SJSA1 (cell line): ENCODE measurements at places on chromosomes 4 and X.
A peak's percentile ranks its signal among the peaks of the same experiment; 100 is the strongest.

DNA sequence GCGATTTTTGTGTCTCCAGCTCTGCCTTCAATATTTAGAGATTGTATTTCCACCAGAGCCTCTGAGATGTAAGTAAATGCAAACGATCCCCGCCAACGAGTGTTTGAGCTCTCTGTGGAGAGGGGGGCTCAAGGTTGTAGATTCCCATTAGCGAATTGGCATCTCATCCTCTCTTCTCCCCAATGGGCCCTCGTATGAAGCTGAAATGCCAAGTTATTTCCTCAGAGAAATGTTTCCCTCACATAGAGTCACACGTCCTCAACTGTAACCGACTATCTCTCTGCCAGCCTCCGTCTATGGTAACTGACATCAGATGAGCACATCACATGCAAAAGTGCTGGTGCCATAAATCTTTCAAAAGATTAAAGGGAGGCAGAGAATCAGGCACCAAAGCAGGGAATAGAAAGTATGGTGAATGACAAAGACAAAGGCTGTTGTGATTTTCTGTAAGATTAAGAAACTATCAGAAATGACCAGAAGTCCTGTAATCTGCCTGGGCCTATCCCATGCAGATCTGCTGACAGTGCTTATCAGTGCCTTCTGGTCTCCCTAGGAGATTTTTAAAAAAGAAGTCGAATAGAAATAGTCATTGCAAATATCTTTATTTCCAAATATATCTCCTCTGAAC is 157.1 kb downstream of the PDGFRA start:
- DNase-seq: no peak

GRCh38 chrX:14865201-14865600 is 7.7 kb downstream of the FANCB start:
- no peak for DNase-seq

DNA sequence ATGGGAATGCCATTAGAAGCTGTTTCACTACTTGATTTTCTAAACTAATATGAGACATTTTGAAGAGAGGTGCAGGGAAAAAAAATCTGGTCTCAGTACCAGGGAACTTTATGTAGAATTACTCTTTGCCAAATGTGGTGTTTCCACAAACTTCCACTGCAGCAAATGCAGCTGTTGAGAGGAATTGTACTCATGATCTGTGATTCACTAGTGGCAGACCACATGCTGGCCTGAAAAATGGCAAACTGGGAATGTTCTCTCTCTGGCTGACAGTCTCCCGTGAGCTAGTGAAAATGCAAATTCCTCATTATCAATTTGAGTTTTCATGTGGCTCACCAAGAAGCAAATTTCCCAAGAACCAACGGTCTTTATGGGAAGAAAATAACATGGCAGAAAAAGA is 37.8 kb upstream of the GPR101 start:
- no peak for DNase-seq

GRCh38 chrX:12890467-12890866 is 16.0 kb upstream of the TLR8 start:
- DNase-seq: no peak

DNA sequence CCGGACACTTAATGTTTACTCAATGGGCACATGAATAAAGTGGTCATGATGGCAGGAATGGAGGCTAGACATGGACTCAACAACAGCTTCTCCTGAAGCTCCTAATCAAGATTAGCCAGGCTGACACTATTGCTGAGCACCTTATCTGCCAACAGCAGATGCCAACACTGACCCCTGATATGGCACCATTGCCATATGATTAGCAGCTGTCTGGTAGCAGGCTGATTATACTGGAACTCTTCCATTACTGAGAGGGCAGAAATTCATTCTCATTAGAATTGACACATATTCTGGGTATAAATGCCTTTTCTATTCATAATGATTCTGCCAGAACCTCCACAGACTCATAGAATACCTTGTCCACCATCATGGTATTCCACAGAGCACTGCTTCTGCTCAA is 18.4 kb upstream of the AFF1 start:
- DNase-seq: no peak

DNA sequence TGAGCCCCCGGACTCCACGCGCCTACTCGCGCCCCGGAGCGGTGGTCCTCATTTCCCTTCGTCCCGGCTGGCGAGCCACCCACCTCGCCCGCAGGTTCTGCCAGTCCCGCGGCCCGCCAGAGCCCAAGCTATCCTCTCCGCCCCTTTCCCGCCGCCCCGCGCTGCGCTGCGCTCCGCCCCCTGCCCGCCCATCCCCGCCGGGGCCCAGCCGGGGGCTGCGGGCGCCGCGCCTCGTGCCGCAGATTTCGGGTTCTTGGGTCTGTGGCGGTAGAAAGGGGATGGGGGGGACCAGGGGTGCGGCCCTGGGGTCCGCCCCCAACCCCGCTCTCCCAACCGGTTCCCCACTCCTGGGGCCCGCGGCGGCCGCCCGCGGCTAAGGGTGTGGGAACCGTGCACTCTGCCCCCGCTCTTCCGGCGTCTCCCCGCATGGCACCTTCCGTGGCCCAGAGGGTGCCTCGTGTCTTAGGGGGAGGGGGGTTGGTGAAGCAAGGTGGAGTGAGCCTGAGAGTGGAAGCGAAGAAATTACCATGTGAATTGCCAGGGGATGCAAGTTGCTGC is 650.8 kb upstream of the DIPK2B start:
- DNase-seq: peak; percentile 45

- DNase-seq: no peak
These were observed 178.6 kb downstream of the ADAMTS3 start for GRCh38 chr4:72390409-72390808.

GRCh38 chr4:93501946-93502345 is 326.6 kb upstream of the ATOH1 start:
- no peak for DNase-seq

DNA sequence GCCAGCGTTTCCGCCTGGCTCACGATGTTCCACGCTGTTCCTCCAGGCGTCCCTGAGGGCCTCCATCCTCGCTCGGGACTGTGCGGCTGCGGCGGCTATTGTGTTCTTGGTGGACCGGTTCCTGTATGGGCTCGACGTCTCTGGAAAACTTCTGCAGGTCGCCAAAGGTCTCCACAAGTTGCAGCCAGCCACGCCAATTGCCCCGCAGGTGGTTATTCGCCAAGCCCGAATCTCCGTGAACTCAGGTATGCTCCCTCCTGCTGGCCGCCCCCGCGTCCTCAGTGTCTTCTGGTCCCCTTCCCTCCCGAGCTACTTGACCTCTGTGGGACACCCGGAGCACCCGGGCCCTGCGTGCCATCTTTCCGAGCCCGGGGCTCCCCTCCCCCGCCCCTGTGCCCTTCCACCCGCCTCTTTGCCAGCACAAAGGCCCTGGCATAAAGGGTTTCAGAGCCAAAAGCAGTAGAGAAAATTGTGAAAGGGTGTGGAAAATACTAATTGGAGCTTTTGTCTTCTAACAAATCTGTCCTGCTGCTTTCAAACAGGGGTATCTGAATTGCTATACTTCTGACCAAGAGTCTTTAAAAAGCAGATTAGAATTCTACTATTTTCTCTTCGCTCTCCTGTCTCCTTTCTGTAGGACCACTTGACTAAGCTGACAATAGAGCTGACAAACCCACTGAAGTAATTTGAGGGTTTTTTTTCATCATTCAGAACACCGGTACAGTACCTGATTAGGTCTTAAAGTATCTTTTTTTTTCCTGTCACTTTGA is 104.0 kb downstream of the NEUROG2 start:
- no peak for DNase-seq

DNA sequence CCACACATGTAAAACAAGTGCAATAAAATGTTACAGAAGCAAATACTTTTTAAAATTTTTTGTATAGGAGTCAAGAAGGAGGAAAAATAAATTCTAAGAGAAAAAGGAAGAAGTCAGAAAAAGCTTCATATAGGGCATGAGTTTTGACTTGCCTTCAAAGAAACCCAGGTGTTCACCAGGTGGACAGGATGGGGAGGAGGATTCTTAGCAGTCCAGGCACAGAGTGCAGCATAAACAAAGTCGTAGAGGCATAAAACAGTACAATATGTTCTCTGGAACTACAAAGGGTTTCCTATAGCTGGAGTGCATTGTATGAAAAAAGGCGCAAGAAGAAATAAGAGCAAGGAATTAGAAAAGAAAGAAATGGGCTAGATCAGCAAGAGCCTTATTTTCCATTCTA is 1.9 kb upstream of the SCFD2 start:
- DNase-seq: no peak

GRCh38 chr4:68962868-68963267 is 11.3 kb upstream of the UGT2A3 start:
- DNase-seq: no peak

DNA sequence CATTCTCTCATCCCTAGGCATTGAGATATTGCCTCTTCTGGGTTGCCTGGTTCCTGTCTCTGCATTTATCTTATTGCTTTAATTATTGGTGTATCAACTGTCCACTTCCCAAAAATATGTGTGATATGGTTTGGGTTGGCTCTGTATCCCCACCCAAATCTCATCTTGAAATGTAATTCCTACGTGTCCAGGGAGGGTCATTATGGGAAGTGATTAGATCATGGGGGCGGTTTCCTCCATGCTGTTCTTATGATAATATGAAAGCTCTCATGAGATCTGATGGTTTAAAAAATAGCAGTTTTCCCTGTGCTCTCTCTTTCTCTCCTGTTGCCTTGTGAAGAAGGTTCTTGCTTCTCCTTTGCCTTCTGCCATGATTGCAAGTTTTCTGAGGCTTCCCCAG is 308.3 kb upstream of the HS3ST1 start:
- DNase-seq: no peak

- no peak for DNase-seq
These were observed 12.4 kb downstream of the CASP6 start for GRCh38 chr4:109690690-109691410.

- DNase-seq: no peak
These were observed 49.4 kb downstream of the ANXA3 start for GRCh38 chr4:78601013-78601412.

GRCh38 chr4:182770996-182771514 is 146.1 kb downstream of the DCTD start:
- no peak for DNase-seq
